ENCODE measurements at places on chromosomes 11 and 22.

- DNase-seq: no peak
Measured at GRCh38 chr11:74730571-74731260, 510 bp downstream of the CHRDL2 start.

- DNase-seq: no peak
Measured at GRCh38 chr22:42670921-42671709, 21.9 kb upstream of the CYB5R3 start.

- no peak for DNase-seq
Measured at GRCh38 chr22:41348964-41349484, 32.7 kb upstream of the TEF start.

GRCh38 chr11:132994966-132995365 lies 537.3 kb downstream of the OPCML start:
- DNase-seq: no peak

DNA sequence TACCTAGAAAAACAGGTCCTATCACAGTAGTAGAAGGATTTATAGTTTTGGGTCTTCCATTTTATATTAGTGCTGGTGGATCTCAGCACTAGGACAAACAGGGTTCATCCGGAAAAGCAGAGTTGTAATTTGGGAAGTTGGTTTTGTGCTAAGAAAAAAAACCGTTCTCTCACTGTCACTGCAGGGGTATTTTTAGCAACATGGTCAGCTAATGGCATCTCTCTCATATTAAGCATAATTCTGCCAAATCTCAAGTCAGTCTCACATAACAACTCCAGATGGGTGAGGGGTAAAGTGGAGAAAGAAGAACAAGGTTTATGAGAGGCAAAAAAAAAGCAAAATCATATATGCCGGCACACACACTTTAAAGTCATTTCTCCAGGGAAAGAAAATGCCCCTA lies 51.6 kb upstream of the GDPD4 start:
- DNase-seq: no peak

DNA sequence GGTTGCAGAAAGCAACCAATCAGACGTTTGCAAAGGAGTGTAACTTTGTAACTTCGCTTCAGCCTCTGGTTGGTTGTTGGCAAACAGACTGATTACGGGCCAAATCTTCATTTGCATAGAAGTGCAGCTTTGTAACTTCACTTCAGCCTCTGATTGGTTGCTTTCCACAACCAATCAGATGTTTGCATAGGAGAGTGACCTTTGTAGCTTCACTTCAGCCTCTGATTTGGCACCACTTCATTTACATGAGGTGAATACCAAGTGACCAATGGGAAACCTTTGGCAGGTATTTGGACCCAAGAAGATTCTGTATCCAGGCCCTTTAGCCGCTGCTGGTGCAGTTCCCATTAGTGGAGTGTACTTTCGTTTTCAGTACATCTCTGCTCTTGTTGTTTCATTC lies 16.0 kb downstream of the USP47 start:
- no peak for DNase-seq

DNA sequence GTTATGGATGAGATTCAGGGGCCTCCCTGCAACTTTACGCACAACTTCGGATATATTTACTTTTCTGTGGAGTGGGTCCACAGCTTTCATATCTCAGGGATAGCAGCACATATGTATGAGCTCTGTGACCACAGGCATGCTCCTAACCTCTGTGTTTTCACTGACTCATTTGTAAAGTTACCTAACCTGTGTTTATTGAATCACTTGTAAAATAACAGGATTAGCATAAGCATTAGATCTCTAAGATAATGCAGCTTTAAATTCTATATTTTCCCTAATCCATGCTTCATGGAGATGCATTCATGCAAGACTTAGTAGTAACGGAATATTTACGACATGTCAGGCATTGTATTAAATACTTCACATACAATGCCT lies 47.9 kb upstream of the DDI1 start:
- no peak for DNase-seq

DNA sequence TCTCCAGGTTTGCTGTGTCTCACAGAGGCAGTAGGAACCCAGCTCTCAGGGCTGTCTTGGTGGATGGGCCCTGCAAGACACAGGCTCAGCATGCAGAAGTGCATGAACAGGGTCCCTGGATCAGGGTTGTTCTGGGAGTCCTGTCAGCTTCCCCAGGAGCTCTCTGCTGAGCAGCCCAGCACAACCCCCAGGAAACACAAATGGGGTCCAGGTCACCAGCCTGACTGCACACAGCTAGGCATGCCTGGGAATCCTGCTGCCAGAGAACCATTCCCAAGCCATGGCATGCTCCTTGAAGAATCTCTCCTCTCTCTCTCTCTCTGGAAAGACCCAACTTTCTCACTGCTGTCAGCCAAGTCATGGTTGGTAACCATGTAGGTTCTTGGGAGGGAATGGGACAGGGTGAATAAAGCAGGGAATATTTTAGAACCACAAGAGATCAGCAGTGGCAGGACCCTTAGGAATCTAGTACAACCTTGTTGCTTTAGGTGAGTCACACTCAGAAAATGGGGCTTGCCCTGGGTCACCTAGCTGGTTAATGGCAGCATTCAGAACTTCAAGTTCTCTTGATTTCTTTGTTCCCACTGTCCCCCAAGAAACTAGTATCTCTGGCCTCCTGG lies 21.4 kb downstream of the TUB start:
- no peak for DNase-seq

DNA sequence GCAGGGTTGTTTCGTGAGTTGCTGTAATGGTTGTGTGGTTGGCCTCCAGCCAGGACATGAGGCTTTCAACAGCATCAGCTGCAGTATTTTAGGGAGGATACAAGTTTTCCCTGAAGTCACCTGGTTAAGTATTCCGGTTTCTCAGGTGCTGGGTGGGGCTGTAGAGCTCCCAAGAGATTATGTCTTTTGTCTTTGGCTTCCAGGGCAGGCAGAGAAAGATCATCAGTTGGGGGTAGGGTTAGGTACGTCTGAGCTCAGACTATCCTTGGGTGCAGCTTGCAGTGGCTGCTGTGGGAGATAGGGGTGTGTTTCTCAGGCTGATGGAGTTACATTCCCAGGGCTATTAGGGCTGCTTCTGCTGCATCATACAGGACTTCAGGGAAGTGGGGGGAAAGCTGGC lies 47.5 kb upstream of the MRGPRX1 start:
- DNase-seq: no peak

- DNase-seq: no peak
Measured at GRCh38 chr11:67372321-67372992, 941 bp downstream of the CLCF1 start.

GRCh38 chr11:122559734-122560382 lies 95.7 kb upstream of the UBASH3B start:
- no peak for DNase-seq

Measured in stimulated activated CD8-positive, alpha-beta memory T cell treated with anti-CD3 and anti-CD28 coated beads, Interleukin-4, amount 100 ng/mL, for 1 hour (primary cell).